ENCODE measurements at places on chromosomes 1 and 21. TPM values are rescaled to one million over a fixed set of nuclear protein-coding genes. Genes with fewer than 3 reads are reported as not detected.

Gene CCDC190
- not detected for total RNA-seq

Gene C1orf167
- total RNA-seq, result not detected

Gene OBSCN
- 20.0 TPM for total RNA-seq

Gene ST6GALNAC5
- not detected for total RNA-seq

Gene ENAH
- total RNA-seq, result 0.81 TPM

DNA sequence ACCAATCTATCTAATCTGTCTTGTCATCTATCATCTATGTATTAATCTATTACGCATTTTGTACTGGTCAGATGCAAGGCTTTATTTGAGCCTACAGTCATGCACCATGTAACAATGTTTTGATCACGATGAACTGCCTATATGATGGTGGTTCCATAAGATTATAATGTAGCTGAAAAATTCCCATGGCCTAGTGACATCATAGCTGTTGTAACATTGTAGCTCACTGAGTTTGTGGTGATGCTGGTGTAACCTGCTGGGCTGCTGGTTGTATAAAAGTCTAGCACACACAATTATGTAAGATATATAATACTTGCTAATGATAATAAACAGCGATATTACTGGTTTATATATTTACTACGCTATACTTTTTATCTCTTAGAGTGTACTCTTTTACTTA, 64.8 kb upstream of the IGSF5 start:
- DNase-seq, result no peak
- H3K4me3 ChIP-seq, result no peak overlapping the region
- H3K36me3 ChIP-seq, result no peaks in the 10 kb centered on the region
- H3K27ac ChIP-seq, result no peak overlapping the region
- H3K4me1 ChIP-seq, result no peaks in the 10 kb centered on the region

DNA sequence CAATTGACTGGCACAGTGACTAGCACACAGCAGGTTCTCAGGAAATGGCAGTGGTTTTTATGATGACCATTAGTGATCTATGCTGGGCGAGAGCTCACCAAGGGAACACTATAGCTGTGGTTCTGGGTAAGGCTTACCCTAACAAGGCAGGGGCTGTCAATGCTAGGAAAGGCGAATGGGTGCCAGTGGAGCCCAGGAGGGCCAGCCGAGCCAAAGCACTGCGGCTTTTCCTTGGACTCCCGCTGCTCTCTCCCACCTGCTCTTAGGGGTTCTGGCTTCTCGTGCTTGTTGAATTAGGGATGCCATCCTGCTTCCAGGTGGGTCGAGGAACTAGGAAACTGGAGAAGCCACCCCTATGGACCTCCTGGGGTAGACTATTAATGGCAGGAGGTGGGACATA, 10.0 kb upstream of the A3GALT2 start:
- H3K27ac ChIP-seq, result no peak overlapping the region
- DNase-seq, result no peak
- no peak overlapping the region for H3K4me3 ChIP-seq
- peaks cover 6% of the 10 kb centered on the region for H3K4me1 ChIP-seq
- H3K36me3 ChIP-seq, result peaks cover 33% of the 10 kb centered on the region
- H3K27me3 ChIP-seq, result no peaks in the 10 kb centered on the region

DNA sequence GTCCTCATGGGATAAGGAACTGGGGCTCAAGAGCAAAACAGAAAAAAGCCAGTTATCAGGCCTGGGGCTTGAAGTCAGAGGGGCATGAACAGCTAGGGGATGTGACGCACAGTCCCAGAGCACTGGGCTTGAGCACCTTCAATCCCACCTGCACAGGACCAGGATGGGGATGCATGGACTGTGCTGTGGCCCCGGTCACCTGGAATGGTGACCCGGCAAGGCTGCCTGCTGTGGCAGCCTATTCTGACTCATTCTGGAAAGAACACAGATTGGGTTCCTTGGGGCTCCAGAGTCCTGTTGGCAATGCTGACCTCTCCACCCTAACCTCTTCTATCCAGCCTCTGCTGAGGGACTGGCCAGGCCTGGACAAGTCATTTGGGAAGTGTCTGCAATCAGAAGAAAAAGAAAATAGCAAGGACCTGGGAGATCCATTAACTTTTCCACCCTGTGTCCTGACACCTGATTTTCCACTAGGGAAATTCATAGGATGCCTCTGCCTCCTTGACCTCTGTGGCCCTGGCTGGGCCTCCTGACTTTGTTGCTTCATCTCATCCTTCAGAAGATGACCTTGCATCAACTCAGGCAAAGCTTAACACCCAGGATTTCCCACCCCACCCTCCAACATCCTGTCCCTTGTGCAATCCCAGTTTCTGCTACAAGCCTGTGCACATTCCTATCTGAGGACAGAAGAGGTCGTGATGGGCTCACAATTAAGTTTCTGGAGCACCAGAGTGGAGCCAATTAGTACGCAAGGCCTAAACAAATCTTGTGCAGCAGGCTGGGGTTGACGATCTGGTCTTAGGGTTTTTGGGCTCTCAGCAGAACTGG, 17.9 kb upstream of the FMOD start:
- no peaks in the 10 kb centered on the region for H3K4me1 ChIP-seq
- no peak overlapping the region for H3K27ac ChIP-seq
- no peak for DNase-seq
- H3K27me3 ChIP-seq, result no peaks in the 10 kb centered on the region
- no peak overlapping the region for H3K4me3 ChIP-seq
- no peaks in the 10 kb centered on the region for H3K36me3 ChIP-seq

- H3K27ac ChIP-seq, result no peak overlapping the region
- H3K4me1 ChIP-seq, result no peaks in the 10 kb centered on the region
- no peaks in the 10 kb centered on the region for H3K36me3 ChIP-seq
- peaks cover 2% of the 10 kb centered on the region for H3K27me3 ChIP-seq
- no peak overlapping the region for H3K4me3 ChIP-seq
These were observed 246.4 kb upstream of the MAP1LC3C start for GRCh38 chr1:242245255-242245654.
